Umbilical cord (tissue), 2 donors: ENCODE measurements at places on chromosomes 4 and X. TPM values are rescaled to one million over a fixed set of nuclear protein-coding genes. Genes with fewer than 3 reads are reported as not detected.

Gene DCHS2
- 10.6 TPM for total RNA-seq

Gene SOWAHB
- 7.2 TPM for total RNA-seq

Gene VSIG1
- not detected for total RNA-seq

Gene USP26
- 3.1 TPM for total RNA-seq

- DNase-seq = peak; percentile 5
Measured at GRCh38 chrX:21166272-21166982, 207.8 kb upstream of the CNKSR2 start.

Gene GRIA2
- 4.1 TPM for total RNA-seq

Gene FAM47A
- total RNA-seq = not detected

Gene MAGEA2
- 0.24 TPM for total RNA-seq

- no peak for DNase-seq
Measured at GRCh38 chr4:78754872-78755271, 21.3 kb upstream of the BMP2K start.

DNA sequence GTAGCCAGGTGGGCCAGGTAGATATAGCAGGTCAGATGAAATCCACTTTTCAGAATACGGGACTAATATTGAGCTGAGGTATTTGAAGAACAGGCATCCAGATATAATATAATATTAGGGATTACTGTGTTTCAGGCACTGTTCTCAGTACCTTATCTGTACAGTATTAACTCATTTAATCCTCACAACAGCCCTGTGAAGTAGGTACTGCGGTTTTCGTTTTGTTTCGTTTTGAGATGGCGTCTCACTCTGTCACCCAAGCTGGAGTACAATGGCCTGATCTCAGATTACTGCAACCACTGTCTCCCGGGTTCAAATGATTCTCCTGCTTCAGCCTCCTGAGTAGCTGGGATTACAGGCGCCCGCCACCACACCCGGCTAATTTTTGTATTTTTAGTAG, 129.6 kb downstream of the IL1RAPL2 start:
- DNase-seq = no peak

Gene PSAPL1
- 0.24 TPM for total RNA-seq
